ENCODE measurements at places on chromosomes 16 and 17.

- DNase-seq, result no peak
These were observed 11.1 kb downstream of the PIMREG start for GRCh38 chr17:6455321-6455705.

DNA sequence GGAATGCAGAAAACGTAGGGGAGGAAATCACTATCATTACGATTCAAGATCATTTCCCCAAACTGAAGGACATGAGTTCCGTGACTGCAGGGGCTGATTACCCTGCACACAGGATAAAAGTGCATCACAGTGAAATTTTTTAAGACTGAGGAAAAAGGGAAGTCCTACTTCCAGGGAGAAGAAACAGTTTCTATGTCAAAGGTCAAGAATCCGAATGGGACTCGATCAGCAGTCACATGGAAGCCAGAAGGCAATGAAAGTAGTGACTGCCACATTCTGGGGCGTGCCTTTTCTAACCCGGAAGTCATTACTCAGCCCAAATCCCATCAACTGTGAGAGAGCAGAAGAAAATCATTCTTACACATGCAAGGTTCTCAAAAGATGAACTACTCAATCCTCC lies 12.1 kb downstream of the ZZEF1 start:
- DNase-seq, result no peak

DNA sequence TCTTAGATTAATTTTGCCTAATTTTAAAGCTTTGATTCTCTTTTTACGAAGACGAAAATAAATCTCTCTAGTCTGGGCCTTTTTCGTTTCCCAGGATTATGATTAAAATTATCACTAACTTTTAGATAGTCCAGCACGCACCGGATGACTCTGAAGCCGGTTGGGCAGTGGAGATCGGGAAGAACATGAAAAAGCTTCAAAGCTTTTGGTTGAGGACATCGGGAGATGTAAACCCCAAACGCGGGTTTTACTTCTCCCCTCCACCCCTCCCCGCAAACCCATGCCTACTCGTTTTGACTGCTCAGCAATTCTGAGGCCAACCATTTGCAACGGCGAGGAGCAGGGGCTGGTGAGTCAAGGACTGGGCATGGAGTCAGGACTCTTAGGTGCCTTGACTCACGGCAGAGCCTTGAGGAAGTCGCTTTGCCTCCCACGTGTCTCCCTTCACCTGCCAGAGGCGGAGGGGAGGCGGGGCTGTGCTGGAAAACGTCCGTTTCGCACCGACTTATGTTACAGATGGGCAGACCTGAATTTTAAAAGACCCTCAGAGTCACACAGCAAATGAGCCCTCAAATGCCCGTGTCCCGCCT lies 989 bp upstream of the DUSP14 start:
- peak; percentile 23 for DNase-seq

GRCh38 chr16:77617553-77617952 lies 104.8 kb upstream of the NUDT7 start:
- DNase-seq, result no peak

DNA sequence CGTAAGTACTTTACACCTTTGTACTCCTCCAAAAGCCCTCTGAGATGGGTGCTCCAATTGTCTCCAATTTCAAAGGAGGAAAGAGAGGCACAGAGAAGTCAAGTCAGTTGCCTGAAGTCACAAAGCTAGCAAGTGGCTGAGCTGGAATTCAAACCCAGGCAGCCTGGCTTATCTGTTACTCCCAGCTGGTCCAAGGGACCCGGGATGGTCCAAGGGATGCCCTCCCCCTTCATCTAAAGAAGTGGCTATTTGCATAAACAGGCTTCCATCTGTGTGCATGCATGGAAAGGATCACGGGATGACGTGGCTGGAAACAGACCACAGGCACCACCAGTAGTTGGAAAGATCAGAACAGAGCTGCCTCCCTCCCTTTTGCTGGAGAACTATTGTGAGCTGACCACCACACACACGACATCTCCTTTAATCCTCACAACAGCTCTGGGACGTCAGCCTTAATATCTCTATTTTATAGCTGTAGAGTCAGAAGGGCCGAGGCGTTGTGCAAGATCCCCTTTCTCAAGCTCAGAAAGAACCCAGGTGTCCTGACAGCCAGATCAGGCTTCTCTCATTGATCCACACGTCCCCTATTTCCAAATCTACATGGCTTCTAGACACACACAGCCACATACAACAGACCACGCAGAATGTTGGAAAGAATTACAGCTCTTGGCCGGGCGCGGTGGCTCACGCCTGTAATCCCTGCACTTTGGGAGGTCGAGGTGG lies 10.9 kb upstream of the COL1A1 start:
- DNase-seq, result no peak

DNA sequence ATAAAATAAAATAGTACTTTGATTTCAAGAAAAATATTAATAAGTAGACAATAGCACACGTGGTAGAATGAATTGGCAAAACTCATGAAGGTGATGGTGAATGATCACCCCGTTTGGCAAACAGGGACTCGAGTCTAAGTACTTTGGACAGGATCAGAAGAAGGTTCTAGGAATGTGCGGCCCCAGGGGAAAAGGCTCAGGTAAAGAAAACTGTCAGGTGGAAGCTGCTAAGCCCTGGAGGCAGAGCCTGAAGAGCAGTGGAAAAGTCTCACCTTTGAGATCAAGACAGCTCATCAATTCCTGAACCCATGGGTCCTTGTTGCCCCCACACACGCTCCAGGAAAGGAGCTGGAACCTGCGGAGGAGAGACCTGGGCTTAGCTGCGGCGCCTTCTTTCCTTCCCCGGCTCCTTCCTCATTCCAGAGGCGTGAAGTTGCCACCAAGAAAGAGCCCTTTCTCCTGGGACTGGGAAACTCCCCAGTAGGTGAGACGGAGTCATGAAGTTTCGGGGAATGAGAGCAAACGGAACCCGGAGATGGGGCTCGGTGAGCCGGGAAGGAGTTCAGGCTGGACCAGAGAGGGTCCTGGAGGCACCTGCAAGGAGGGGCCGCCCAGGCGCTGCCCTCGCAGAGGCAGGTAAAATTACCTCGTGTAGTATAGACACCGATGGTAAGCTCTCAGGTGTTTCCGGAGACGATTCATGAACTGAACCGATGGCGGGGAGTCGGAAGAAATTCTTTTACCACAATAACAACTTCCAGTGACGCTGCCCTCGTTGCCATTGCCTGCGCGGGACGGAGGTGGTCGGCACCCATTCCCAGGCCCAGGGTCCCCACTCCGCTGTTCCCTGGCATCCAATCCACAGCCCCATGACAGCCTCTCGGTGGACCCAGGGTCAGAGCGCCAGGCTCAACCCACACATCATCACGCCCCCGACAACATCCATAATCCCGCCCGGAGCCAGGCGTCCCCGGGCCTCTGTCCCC lies 1.2 kb upstream of the ZMYND15 start:
- DNase-seq, result no peak

- DNase-seq, result no peak
These were observed 184.3 kb downstream of the HS3ST4 start for GRCh38 chr16:25875956-25876598.

DNA sequence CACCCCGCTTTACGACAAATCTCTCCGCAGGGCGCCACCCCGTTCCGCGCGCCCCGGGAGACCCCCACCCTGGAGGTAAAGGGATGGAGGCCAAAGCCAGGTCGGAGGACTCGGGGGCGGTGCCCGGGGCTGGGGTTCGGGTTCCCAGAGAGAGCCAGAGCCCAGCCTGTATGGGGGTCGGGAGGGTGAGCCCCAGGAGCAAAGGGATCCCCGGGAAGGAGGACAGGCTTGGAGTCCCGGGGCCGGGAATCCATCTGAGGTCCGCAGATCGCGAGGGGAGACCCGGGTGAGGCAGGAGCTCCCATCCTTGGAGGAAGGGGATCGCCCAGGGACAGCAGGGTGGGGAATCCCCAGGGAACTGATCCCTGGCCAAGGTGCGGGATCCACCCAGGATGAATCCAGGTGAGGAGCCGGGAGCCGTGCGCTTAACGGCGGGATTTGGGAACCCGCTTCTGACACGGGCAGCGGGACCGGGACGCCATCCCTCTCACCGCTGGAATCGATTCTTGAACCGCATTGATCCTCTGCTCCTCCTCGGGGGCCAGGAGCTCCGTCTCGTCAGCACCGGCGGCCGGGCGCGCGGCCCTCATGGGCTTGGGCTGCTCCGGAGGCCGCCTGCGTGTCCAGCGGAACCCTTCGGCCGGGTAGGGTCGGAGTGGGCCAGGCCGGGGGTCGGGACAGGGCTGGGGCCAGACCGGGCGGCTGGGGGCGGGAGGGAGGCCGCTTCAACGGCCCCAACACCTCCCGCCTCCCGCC lies at the start of gene MMD:
TSS of gene MMD (minus strand) at position 657 of the 756 bp plus-strand sequence. CDS start at position 517, 140 bp downstream.
- no peak for DNase-seq

- DNase-seq, result no peak
These were observed 62.6 kb downstream of the KSR1 start for GRCh38 chr17:27518545-27519521.

DNA sequence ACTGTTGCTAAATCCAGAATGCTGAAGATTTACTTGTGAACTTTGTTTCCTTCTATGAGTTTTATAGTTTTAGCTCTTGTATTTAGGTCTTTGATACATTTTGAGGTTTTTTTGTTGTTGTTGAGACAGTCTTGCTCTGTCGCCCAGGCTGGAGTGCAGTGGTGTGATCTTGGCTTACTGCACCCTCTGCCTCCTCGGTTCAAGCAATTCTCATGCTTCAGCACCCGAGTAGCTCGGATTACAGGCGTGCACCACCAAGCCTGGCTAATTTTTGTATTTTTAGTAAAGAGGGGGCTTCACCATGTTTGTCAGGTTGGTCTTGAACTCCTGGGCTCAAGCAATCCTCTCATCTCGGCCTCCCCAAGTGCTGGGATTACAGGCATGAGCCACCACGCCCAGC lies 14.4 kb downstream of the TENT4B start:
- no peak for DNase-seq

DNA sequence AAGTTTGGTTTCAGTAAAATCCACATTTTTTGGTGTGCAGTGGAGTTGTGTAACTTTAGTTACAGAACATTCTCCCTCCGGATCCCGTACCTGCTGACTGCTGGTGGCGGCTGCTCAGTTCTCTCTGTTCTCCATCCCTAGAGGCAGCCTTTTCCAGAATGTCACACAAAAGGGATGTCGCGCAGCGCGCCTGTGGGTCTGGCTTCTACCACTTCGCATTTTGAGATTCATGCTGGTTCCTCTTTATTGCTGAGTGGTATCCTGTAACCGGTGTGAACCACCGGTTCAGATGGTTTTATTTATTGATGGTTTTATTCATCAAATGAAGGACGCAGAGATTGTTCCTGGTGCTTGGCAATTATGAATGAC lies 981 bp upstream of the CEP131 start:
- DNase-seq, result no peak

- no peak for DNase-seq
These were observed 70.8 kb downstream of the XPO6 start for GRCh38 chr16:28140788-28141618.

GRCh38 chr17:4545217-4545951 lies 9.8 kb downstream of the MYBBP1A start:
- DNase-seq, result no peak

DNA sequence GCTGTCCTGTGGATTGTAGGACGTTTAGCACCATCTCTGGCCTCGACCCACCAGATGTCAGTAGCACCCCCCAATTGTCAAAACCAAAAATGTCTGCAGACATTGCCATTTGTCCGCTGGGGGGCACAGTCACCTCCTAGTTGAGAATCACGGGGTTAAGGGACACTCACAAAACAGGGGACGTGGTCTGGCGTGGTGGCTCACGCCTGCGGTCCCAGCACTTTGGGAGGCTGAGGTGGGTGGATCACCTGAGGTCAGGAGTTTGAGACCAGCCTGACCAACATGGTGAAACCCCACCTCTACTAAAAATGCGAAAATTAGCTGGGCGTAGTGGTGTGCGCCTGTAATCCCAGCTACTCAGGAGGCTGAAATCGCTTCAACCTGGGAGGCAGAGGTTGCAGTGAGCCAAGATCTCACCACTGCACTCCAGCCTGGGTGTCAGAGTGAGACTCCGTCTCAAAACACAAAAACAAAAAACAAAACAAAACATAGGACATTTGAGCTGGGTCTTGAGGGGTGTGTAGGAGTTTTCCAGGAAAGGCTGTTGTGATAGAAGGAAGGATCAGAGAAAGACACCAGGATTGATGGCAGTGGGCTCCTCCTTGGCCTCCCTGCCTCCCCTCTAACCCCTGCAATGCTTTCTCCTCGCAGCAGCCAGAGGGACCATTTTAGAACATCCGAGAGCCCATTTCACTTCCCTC lies 171.8 kb upstream of the GSE1 start:
- DNase-seq, result no peak

All from stimulated activated CD8-positive, alpha-beta memory T cell treated with anti-CD3 and anti-CD28 coated beads, Interleukin-7, amount 100 ng/mL, for 24 hours (primary cell).